ENCODE measurements at places on chromosomes 16 and 17.

DNA sequence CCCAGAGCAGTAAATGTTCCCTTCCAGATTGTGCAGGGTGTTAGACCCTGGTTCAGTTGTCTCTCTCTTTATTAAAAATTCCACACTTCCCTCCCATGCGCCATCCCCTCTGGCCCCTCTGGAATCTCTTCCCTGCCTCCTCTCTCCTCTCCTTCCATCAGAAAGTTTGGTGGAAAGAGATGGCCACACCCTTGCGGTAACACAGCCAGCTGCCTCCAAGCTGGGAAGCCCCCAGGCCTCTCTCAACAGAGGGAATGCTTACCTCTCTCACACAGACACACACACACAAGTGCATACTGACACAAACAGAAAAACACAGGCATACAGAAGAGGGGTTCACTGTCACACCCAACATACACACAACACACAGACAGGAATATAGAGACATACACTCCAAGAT lies 220.5 kb downstream of the C16orf78 start:
- DNase-seq: no peak

GRCh38 chr17:55424893-55425540 lies 3.4 kb upstream of the MMD start:
- no peak for DNase-seq

- no peak for DNase-seq
Measured at GRCh38 chr17:75681289-75681688, 14.2 kb downstream of the SAP30BP start.

- no peak for DNase-seq
Measured at GRCh38 chr16:9681508-9681907, 500.7 kb downstream of the GRIN2A start.

DNA sequence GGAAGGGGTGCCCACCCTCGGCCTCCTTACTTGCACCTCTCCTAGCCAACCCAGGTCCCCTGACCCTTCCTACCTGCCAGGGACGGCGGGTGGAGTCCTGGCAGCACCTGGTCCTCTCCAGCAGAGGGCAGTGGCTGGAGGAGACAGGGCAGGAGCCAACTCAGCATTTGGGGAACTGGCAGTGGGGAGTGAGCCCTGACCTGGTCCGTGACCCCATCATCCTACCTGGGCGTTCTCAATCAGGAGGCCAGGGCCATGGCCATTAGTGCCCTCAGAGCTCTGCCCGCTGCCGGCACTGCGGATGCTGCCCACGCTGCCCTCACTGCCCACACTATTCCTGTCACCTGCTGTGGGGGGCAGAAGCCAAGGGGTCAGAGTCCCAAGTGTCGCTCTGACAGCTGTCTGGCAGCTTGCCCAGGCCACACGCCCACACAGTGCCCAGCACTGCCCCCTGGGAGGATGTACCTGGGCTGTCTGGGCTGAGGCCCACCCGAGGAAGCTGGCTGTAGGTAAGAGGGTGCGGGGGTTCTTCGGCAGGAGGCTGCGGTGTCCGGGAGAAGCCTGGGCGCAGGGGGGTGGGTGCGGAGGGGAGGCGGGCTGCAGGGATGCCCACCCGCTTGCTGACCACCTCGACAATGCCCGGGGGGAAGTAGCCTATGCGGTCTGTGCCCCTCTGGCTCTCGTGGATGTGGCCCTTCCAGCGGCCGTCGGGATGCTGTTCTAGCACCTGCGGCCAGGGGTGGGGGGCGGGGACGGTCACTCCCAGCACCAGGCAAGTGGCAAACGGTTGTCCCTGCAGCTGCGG lies 10.8 kb downstream of the CASKIN2 start:
- no peak for DNase-seq

- DNase-seq: no peak
Measured at GRCh38 chr17:9006175-9006767, 15.0 kb upstream of the NTN1 start.

DNA sequence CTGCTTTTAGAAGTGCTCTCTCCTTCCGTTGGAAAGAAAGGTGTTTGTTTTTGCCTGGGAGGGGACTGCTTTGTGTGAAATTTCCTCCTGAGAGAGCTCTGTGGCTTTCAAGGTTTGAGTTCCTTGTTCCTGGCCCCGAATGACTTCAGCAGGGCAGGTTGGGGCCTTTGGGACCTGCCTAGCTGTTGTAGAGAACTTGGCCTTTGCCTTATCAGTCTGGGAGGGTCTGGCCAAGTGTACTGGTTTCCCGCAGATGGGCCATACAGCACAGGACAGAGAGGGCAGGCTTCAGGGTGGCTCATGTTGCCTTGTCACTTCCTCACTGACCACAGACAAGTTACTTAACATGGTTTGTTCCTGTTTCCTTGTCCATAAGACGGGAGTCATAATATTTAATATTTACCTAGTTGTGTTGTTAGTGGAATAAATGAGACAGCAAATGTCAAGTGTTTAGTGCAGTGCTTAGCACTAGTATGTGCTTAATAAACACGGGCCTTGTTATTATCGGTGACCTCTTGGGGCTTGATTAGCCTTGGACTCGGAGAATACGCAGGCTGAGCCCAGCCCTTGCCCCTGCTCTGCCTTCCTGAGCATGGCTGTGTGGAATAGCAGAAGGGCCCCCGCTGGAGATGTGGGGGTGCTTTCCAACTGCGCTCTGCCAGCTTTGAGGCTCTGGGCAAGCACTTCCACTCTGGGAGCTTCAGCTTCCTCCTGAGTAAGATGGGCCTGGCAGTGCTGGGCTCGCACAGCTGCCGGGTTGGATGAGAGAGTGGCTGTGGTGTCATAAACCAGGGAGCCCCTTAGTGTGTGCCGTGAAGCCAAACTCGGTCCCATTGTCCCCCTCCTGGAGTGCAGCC lies 6.6 kb downstream of the PRSS8 start:
- DNase-seq: no peak

- no peak for DNase-seq
Measured at GRCh38 chr17:43756201-43756600, 2.4 kb downstream of the SOST start.

DNA sequence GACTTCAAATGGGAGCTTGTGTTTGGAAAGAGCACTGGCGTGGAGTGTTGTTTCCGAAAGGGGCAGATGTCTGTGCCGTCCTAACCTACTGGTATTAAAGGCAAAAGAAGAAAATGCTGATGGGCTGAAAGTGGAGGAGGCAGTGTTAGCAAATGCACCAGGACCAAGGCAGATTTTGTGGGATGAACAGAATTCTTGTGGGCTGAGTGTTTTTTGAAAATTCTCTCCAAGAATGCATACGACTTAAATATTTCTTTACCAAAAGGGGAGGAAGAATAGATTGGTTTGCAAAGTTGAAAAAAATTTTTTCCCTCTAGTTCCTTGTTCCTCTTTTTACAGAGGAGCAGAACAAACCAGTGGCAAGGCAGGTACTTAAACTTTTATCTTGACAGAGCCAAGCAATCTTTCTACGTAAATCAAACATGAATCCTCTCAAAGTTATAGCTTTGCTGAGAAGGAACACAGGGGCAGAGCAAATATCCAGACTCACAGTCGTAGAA lies 16.8 kb downstream of the MARCHF10 start:
- DNase-seq: no peak

DNA sequence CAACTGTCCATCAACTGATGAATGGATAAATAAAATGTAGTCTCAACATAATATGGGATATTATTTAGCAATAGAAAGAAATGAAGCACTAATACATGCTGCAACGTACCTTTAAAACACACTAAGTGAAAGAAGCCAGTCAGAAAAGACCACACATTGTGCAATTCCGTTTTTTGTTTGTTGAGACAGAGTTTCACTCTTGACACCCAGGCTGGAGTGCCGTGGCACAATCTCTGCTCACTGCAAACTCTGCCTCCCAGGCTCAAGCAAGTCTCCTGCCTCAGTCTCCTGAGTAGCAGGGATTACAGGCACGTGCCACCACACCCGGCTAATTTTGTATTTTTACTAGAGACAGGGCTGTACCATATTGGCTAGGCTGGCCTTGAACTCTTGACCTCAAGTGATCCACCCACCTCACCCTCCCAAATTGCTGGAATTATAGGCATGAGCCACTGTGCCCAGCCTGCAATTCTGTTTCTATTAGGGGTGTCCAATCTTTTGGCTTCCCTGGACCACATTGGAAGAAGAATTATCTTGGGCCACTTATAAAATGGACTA lies 40.1 kb downstream of the SCNN1B start:
- DNase-seq: no peak

All from cortex of kidney (tissue), 1 donor.